Tongue (tissue), 3 donors: ENCODE measurements at places on chromosomes 13 and 19.

GRCh38 chr13:49897713-49898112 is 38.4 kb downstream of the SPRYD7 start:
- no peak for DNase-seq

GRCh38 chr13:42039457-42039945 is 8.9 kb upstream of the DGKH start:
- no peak for DNase-seq

- peak; percentile 83 for DNase-seq
Observed at GRCh38 chr19:2060884-2061494, 9.9 kb upstream of the MKNK2 start.

GRCh38 chr19:55251341-55252081 is 7.3 kb downstream of the PPP6R1 start:
- DNase-seq = no peak

- DNase-seq = no peak
Observed at GRCh38 chr13:42812316-42812715, 30.9 kb downstream of the FAM216B start.

DNA sequence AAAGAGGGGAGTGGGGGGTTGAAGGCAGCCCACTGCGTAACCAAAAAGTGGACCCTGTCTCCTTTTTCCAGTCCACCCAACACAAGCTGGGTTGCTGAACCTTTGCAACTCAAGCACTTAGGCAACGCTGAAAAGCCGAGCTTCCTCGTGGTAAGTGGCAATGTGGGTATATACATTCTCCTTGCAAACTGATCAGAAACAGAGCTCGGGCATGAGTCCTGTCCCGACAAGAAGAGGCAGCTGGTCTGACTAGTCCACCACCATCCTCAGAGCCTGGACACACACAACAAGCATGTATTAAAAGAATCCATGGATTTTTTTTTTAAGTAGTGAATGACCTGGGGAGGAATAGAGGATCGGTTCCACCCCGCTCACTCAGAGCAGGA is 240.6 kb upstream of the ZNF507 start:
- DNase-seq = no peak

DNA sequence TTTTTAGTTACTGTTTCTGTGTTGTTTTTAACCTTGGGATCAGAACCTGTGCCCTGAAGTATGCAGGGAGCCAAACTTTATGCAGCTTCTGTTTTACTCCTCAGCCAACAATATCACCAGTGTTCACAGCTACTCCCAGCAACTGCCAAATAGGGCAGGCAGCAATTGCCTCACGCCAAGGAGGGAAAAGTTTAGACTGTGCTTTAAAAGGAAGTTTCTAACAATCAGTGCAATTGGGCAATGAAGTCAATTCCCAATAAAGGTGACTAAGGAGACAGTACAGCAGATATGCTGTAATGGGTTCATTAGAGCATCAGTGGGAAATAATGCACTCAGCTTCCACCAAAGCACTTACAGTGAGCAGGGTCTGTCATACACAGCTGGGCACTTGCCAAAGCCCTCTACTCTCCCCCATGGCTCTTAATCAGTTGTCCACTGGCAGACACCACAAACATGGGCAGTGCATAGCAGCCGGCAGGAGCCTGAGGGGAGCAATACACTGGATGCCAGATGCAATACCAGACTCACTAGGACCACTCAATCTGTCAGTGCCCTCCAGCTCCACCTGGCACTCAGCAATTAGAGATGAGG is 19.3 kb downstream of the ENOX1 start:
- DNase-seq = peak; percentile 73

- no peak for DNase-seq
Observed at GRCh38 chr19:10870501-10870954, 825 bp upstream of the CARM1 start.

DNA sequence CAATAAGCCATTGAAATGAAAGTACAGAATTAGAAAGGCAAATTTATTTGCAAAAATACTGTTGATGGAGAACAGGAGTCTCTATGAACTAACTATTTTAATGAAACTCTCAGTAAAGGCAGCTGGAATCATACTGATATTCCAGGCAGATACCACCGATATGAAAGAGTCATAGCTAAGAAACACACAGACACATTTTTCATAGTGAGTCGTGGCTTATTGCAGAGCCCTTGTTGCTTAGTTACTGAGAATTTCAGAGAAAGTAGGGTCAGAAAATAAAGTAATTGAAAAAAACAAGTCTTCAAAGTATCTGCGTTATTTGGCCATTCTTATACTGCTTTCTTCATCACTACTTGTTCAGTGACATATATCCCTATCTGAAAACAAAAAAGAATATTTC is 1890.9 kb downstream of the PCDH9 start:
- no peak for DNase-seq

DNA sequence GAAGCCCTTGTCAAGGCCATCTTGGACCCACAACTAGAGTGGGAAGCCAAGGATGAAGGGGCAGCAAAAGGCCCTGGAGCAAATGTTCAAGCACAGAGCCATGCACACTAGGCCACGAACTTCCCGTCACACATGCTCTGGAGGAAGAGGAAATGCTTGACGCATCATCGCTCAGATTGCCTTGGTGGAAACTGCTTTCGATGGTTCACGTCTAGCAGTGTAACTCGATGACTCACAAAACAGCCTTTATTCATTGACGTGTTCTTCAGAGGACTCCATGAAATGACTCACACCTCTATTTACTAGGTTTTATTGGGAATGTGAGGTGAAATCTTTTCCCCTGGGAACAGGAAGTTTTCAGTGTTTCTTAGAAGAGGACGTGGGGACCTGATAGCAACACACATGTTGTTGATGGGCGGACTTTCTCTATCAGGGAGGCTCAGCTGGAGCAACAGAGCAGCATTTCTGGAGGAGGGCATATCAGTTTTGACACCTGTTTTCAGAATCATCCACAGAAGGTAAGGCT is 79.8 kb upstream of the FLT1 start:
- DNase-seq = peak; percentile 8

GRCh38 chr19:6185835-6186834 is 50.7 kb downstream of the ACSBG2 start:
- no peak for DNase-seq

DNA sequence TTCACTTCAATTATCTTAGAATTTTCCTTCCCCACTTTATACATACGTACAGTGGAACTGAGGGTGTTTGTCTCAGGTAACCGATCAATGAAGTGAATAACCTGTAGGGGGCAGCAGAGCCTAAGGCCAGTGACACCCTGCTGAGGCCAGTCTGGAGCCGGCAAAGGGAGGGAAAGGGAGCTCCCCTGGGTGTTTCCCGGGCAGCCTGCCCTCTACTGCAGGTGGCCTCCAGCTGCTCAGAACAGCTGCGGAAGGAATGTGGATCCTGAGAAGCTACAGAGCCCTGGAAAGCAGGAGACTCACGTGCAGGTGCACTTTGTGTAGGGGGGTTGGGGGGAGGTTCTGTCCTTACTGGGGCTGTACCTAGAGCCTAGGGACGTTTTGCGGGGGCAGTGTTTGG is 832 bp upstream of the ZNF491 start:
- DNase-seq = peak; percentile 97

DNA sequence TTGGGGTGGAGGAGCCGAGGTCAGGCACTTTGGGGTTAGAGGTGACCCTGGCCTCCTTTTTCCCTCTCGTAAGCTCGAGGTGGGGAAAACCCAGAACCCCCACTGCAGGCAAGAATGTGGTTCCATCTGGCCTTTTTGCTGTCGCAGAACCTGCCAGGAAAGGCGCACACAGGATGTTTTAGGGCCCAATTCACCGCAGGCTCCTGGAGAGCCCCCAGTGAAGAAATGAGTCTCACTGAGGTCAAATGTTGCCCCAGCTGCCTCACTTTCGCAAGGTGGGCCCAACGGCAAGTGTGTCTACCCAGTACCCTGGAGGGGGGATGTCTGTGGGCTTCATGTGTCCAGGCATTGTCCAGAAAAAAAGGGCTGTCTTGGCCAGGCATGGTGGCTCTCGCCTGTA is 61.8 kb downstream of the PEX11G start:
- DNase-seq = no peak

DNA sequence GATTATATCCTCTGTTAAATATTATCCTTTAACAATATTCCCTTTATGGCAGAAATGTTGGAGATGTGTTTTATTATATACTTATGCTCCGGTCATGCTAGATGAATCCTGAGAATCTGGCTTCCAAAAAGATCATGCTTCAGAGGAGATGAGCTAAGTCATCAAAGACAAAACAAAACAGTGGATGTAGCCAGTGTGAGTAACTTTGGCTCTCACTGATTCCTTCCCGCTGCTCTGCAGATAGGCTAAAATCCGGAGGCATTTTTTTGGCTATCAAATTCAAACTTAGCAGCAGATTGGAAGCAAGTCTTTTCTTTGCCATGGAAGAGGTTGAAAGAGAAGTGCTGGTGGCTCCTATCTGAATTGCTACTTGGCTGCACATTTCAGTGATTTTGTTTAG is 295.9 kb downstream of the GPC6 start:
- DNase-seq = no peak

DNA sequence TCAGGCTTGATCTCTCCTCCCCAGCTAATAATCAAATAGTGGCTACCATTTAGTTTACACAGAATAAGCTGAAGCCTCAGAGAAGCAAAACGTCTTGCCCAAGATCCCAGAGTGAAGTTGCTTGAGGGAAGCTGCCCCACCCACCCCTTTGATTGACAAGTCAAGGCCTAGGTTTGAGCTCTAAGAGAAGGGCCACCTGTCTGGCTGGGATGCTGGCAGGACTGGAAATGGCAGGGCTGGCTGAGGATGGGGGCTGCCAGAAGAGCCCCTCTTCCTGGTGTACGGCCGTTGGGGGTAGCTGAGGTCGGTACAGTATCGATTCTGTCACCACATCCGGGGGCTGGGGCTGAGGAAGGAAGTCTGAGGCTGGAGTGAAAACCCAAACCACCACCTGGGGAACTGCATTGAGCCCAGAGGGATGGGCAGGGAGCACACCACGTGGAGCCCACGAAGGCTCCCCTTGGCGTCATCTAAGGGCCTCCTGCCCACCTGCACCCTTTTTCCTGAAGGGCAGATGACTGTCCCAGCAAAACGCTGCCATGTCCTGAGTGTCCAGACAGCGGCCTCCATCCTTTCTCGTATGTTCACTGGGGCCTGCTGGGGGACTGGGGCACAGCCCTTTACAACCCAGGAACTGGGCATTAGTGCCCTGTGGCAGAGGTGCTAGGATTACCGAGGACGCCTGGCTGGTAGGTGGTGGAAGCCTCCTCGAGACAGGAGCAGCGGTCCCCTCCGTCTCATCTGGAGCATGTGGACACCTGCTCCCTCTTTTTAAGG is 1.4 kb upstream of the PRKD2 start:
- peak; percentile 23 for DNase-seq

DNA sequence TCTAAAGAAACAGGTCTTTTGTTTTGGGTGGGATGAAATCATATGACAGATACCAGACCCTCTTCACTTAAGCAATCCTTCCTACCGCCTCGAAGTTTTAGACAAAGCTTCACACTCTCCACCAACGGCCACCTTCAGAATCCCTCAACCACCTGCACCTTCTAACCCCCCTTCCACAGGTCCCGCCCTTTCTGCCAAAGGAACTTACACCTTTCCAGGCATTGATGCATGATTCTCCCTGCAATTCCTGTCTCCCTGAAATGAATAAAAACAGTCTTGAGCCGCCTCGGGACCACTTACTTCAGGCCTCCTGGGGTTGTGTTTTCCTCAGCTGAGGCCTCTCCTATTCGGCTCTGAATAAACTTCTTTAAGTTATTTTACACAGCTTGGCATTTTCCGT is 859 bp downstream of the ZNF433 start:
- DNase-seq = peak; percentile 24

DNA sequence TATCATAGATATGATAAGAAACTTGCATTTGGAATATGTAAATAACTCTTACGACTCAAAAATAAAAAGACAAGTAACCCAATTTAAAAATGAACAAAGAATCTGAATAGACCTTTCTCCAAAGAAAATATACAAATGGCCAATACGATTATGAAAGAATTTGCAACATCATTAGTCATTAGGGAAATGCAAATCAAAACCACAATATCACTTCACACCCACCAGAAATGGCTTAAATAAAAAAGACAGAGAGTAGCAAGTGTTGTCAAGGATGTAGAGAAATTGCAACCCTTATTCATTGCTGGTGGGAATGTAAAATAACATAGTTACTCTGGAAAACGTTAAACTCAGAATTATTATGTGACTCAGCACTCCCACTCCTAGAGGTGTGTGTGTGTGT is 226.6 kb upstream of the MAB21L1 start:
- no peak for DNase-seq

GRCh38 chr19:1094655-1094977 is 559 bp downstream of the POLR2E start:
- no peak for DNase-seq

- DNase-seq = peak; percentile 70
Observed at GRCh38 chr13:76331943-76332712, 554.1 kb downstream of the KCTD12 start.

DNA sequence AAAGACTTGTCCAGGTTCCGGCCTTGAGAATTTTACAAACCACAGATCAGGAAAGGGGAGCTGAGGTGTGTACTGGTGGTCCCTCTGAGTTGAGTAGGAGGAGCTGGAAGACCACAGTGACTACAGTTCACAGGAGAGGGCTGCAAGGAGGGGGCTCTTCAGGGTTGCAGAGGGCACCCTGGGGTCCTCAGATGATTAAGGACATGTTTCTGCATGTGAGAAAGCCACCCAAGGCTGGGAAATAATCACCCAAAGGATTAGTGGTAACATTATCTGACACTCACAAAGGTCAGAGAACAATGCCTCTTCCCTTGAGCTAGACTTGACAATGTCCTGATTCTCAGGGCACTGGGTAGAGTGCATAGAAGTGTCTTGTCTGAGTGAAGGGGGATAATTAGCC is 540.4 kb downstream of the IRS2 start:
- no peak for DNase-seq

DNA sequence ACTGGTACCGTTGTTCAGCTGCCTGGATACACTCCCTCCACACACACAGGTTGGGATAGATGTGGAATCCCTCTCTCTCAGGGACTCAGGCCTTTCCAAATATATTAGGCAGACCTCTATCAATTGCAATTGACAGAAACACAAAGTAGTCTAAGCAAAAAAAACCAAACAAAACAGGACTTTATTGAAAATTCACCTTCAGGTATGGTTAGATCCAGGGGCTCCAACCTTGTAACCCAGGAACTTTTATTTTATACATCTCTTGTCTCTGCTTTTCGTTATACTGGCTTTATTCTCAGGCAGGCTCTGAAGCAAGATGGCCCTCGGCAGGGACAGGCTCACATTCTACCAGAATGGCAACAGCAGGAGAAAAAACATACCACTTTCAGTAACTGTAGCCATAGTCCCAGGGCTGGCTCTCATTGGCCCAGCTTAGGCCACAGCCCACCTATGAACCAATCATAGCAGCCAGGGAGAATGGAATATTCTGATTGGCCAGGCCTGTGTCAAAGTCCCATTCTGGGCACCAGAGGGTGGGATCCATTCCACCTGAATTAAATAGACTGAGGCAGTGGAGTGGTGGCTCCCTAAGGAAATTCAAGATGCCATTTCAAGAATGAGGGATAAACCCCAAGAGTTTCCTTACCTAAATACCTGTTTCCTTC is 13.1 kb upstream of the CEACAM19 start:
- DNase-seq = no peak

DNA sequence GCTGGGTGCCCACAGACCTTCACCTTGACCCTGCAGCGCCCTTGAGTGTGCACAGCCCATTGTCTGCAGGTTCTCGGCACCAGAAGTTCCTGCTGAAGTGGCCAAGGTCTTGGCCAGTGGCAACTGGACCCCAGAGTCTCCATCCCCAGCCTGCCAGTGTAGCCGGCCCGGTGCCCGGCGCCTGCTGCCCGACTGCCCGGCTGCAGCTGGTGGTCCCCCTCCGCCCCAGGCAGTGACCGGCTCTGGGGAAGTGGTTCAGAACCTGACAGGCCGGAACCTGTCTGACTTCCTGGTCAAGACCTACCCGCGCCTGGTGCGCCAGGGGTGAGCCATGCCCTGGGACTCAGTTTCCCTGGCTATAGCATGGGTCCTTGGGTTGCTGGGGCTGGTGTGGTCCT is 11.9 kb upstream of the ARHGAP45 start:
- DNase-seq = no peak
